NCI-H1417 treated with DMSO at 0.1 percent for 48 hours (cell line): ENCODE measurements at places on chromosomes 3 and 15.
A peak's percentile ranks its signal among the peaks of the same experiment; 100 is the strongest.

DNA sequence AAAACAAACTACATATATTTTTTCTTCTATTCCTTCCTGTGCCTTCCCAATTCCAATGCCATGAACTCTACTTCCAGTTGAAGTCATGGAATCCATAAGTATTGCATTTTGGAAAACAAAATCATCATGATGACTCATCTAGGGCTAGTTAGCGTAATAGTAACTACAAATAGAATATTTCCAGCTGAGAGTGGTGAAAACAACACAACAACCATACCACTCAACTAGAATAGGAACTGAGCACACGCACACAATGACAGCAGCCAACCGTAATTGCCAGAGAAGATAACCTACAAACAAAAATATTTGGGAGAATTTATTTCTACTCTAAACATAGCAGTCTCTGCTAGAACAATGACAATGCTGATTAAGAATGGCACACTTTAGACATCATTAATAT is 225.9 kb downstream of the FGF12 start:
- DNase-seq, result no peak

- DNase-seq, result no peak
Measured at GRCh38 chr3:160126051-160126450, 99.2 kb upstream of the C3orf80 start.

- DNase-seq, result peak; percentile 6
Measured at GRCh38 chr15:95259513-95259912, 1028.2 kb downstream of the MCTP2 start.

- DNase-seq, result no peak
Measured at GRCh38 chr15:34993877-34994276, 5.8 kb upstream of the ZNF770 start.

- no peak for DNase-seq
Measured at GRCh38 chr3:112610121-112610520, 30.8 kb downstream of the CCDC80 start.

DNA sequence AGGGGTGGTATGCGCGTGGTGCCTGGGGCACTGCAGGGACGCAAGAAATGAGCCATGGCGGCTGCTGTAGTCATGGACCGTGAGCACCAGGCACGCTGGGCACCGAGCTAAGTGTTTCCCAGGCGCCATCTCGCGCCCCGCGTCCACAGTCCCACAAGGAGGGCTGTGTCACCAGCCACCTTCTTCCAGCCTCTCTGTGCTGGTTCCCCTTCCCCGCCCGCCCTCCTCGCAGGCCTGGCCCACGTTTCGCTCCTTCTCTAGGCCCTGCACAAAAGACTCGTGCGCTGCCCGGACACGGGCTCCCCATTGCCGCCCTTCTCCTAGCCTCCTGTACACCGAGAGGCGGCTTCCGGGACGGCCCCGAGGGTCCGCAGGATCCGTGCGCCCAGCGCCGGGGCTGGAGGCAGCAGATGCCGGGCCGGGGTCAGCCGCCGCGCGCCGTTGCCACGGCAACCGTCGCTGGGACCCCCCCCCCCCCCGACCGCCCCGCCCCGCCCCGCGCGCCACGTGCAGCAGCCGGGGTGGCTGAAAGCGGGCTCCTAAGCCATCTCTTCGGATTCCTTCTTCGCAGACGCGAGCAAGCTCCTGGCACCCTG is 113.4 kb downstream of the SRGAP3 start:
- DNase-seq, result no peak

GRCh38 chr15:92809880-92810361 is 90.2 kb upstream of the CHD2 start:
- no peak for DNase-seq

DNA sequence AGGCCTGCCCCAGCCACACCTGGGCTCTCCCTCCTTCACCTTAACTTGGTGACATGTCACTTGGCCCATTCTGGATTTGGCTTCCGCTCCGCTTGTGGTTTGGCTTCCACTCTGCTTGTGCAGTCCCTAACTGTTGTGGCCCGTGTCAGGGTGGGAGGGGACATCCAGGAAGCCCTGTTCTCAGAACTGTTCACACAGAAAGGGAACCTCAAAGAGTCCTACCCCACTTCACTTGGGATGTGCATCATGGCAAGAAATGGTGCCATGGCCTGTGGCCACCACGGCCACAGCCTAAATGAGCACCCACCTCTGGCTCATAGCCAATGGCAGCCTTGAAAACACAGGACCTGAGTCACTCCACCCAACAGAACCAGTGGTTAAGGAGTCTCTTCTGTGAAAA is 63.4 kb downstream of the CYP19A1 start:
- no peak for DNase-seq

GRCh38 chr3:56903231-56903782 is 101.6 kb upstream of the ARHGEF3 start:
- DNase-seq, result no peak

GRCh38 chr3:45640091-45640507 is 45.5 kb downstream of the LIMD1 start:
- DNase-seq, result no peak

DNA sequence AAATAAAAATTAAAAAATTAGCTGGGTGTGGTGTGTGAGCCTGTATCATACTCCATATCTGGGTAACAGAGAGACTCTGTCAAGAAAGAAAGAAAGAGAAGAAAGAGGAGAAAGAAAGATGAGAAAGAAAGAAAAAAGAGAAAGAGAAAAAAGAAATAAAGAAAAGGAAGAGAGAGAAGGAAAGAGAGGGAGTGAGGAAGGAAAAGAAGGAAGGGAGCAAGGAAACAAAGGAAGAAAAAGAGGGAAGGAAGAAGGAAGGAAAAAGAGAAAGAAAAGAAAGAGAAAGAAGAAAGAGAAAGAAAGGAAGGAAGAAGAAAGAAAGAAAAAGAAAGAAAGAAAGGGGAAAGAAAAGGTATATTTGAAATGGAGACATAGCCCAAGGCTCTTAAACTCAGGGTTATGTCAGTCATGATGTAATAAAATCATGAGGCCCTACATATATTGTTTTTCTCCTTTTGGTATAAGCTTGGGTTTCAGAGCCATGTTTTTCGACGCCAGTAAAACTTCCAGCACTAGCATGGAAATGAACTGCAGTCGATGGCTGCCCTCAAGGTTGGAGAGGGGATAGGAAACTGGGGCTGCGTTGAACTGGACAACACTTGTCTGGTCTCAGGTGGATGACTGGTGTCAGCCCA is 38.0 kb upstream of the RFTN1 start:
- no peak for DNase-seq

- no peak for DNase-seq
Measured at GRCh38 chr3:63193647-63194046, 84.5 kb upstream of the SYNPR start.

GRCh38 chr15:46280762-46281542 is 646.1 kb downstream of the SQOR start:
- DNase-seq, result peak; percentile 12

DNA sequence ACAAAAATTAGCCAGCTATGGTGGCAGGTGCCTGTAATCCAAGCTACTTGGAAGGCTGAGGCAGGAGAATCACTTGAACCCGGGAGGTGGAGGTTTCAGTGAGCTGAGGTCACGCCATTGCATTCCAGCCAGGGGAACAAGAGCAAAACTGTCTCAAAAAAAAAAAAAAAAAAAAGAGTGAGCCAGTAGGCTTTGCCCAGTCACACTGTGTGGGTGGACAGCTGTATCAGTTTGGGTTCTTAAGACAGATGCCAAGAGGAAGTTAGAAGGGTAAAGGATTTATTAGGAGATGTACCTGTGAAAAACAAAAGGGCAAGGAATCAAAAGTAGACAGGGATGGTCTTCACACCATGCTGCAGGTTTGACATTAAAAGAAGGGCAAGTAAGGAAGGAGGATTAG is 86.1 kb upstream of the CGNL1 start:
- DNase-seq, result no peak

DNA sequence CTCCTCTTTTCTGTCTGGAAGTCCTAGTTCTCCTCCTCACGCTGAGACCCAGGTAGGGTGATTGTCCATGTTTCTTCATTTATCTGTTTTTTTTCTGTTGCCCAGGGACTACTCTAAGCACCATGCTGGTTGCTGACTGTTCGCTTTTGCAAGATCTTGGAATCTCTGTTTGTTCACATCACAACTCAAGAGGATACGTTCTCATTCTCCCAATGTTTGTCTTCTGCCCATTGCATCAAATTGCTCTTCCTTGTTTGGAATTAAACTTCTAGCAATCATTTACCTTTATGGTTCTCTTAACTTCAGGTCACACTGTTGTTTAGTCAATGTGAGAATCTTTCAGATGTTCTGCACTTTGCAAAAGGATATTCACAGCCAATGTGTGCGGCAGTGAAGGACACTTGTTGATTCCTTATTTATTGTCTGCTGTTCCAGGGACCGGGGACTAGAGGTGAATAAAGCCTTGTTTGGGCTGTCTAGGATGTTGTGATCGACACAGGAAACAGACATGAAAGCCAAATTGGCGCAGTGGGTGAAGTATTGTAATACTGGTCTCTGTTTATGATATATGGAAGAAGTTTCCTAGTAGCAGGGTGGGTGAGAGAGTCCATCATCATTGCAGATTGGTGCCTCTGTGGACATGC is 24.5 kb downstream of the LPP start:
- no peak for DNase-seq

DNA sequence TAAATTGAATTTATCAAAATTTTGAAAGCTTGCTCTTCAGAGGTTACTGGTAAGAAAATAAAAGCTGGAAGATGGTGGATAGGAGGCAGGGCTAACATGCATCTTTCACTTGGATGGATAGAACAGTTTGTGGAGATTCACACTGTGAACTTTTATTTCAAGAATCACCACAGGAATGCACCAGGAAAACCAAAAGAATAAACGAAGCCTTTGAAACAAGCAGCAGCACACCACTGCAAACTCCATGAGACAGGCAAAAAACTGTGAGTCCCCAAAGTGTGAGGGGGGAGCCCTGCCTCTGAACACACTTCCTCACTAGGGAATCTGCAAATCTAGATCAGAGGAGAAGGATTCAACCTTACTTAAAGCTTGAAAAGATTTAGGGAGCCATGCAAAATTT is 122.2 kb downstream of the RTP4 start:
- no peak for DNase-seq
